ENCODE measurements at places on chromosomes 1 and 21.

DNA sequence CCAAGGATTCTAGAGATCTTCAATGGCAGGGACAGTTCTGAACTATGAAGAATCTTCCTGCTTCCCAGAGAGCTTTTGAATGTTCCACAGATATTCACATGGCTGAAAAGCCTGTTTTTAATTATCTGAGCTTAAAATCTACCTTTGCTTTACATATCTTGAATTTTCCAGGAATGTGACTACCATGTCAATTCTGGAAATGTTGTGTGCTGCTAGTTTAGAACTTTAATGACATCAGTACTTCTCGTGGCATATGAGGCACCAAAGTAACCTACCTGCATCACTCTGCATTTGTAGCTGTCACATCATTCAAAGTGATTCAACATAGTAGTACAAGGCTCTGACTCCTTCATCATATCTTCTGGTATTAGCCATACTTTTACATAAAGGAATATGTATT, 122.7 kb upstream of the NFIA start:
- DNase-seq: no peak

GRCh38 chr1:57192222-57192621, 226.4 kb upstream of the C8B start:
- no peak for DNase-seq

DNA sequence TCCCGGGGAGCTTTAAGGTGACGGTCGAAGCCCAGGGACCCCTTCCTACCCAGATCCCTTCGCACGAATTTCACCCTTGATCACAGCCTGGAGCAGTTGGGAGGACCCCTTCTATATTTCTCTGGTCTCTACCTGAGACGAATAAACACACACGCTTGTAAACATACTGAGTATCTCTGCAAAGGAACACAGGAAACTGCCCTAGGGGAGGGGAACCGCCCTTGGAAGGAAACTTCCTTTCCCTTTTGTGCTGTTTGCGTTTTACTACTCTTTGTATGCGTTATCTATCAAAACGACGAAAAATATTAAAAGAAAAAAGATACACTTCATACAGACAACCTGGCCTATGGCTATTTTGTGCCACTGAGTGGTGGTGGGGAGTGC, 750 bp downstream of the NECAP2 start:
- DNase-seq: no peak

DNA sequence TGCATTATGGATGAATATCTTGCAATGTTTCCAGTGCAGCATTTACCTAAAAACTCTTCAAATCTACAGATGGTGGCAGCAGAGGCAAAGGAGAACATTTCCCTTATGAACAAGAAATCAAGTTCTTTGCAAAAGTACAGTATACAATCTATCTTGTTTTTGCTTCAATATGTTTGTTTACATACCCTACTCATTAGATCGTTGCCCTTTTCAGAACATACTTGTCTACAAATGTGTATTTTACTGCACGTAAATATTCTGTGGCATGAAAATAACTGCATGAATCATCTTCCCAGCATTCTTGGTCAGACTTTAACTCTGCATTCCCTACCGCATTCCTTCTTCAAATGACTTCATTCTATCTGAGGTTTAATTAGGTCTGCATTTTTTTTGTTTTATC, 212.7 kb downstream of the ZP4 start:
- DNase-seq: no peak

DNA sequence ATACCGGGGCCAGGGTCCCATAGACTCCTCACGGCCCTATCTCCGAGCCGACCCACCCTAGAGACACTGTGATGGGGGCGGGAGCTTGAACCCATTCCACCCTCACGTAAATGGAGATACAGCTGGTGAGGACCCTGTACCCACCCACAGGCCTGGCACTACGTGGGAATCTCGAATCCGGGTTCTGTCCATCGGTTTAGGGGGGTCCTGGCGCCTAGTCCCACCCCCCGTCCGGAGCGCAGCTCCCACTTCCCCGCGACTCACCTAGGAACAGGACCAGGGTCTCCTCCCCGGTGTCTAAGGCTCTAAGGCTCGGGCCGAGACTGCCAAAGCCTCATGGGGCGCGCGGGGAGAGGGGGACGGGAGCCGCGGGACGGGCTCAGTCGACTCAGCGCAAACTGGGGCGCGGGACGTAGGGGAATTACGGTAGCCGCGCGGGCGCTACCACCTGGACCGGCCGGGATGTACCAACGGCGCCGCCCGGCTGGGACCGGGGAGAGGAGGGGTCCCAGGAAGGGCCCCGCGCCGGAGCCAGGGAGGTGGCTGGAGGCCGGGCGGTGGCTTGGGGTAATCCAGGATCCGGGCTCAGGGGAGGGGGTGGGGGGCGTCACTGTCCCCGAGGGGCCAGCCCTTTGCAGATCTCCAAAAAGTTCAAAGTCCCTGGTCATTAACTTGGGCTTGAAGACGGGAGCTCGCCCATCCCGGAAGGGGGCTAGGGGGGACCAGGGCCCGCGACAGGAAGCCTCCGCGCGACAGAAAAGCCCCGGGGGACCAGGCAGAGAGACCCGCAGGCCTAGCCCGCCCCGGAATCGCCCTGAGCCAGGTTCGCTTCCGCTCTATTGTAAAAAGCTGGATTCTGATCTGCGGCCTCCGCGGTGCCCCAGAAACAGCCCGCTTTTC, 1.0 kb downstream of the PLEKHG5 start:
- DNase-seq: peak; percentile 73

DNA sequence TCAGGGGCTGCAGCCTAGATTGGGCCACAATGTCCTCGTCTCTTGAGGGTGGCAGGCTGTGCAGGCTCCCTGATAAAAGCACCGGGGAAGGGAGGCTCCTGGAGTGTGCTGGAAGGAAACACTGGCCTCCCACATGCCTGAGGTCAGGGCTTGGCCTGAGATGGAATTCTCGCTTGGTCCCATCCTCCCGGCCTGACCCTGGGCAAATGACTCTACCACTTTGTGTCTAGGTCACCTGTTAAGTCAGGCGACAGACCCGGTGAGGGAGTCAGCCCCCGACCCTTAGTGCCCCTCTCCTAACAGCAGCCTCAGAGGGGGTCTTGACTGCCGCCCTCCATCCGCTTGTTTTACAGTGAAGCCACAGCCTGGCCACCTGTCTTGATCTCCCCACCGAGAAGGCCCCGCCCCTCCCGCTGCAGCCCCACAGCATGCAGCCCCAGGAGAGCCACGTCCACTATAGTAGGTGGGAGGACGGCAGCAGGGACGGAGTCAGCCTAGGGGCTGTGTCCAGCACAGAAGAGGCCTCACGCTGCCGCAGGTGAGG, 2.5 kb downstream of the SMIM1 start:
- no peak for DNase-seq

DNA sequence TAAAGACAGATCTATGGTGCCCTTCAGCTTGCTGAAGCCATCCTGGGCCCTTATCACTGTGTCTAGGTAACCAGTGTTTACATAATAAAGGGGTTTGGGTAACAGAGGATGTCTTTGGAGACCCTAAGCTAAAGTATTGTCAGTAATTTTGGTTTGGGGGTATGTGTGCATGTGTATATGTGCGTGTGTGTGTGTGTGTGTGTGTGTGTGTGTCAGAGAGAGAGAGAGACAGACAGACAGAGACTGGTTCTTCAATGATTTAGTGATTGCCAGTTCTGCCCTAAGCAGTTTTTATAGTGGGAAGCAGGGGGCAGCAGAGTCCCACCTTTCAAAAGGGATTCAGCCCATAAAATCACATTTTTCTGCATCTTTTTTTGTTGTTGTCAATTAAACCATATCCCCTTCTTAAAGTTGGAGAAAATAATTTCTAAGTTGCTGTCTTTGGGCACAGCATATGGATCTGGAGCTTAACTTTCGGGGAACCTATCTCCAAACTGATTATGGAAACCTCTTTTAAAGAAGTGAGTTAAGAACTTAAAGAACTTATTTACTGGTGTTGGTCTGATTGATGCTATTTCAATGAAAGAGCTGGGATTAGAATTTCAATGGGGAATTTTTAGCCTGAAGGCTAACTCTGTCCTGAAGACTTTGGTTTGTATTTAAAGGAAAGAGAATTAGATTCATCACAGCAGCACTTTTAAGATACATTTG, 51.1 kb downstream of the ZNF326 start:
- DNase-seq: peak; percentile 4

- DNase-seq: peak; percentile 56
Observed at GRCh38 chr1:92473781-92474495, 12.8 kb downstream of the GFI1 start.

DNA sequence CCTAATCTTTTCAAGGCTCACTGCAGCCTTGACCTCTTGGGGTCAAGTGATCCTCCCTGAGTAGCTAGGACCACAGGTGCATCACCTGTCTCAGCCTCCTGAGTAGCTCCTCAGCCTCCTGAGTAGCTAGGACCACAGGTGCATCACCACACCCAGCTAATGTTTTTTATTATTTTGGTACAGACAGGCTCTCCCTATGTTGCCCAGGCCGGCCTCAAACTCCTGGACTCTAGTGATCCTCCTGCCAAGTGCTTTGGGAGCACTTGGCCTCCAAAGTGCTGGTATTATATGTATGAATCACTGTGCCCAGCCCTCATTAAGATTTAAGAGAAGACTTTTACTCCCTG, 58.5 kb upstream of the S1PR1 start:
- DNase-seq: peak; percentile 31

GRCh38 chr1:219824338-219824737, 104.0 kb downstream of the SLC30A10 start:
- DNase-seq: no peak

DNA sequence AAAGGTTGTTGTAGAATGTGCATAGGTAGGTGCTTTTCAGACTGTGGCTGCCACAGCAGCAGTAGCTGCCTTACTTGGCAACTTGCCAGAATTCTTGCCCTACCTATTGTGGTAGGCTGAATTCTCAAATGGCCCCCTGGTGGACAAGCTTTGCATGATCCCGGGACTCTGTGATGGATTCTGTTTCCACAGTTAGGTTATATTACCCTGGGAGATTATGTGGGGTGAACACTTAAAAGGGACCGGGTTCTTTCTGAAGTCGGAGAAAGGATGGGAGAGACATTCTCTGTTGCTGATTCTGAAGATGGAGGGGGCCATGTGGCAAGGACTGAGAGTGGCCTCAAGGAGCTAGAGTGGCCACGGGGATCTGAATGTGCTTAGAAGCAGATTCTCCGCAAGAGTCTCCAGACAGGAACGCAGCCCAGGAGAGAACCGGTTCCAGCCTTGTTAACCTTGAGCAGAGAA, 32.1 kb upstream of the KCNE1 start:
- peak; percentile 52 for DNase-seq

DNA sequence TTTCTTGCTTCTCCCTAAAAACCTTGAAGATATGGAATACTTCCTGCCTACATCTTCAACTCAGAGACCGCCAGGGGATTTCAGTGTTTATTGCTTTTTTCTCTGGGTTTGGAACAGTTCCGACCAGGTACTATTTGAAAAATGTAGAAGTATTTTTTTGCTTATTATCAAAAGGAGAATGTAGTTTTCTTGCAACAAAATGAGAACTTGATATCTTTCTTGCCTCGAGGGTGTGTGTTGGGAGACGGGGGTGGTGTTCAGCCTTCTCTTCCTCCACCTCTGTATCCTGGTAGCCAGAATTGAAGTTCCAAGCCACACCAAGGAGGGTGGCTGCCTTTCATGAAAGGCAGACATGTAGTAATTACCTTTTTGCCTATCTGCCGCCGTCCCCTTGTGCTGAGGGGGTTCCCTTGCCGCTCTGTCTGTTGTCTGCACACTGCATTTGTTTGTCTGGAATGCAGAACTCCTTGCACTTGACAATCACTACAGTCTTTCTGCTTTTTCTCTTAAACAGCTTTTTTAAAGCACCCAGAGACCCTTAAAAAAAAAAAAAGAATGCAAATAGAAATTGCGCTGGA, 212.1 kb downstream of the PBX1 start:
- DNase-seq: no peak

DNA sequence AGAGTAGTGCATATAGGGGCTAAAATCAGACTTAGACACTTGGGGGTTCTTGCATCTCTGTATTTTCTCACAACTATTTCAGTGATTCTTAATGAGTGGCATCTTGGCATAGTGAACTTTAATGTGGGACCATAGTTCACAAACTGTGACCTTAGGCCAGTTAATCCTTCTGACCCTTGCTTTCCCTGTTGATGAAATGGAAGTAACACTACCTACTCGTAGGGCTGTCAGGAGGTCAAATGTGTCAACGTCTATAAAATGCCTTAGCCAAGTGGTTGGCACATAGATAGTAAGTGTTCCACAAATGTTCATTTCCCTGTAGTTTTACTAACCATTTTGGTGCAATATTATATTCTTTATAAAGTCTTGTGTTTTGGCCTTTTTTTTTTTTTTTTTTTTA, 49.4 kb downstream of the DYRK1A start:
- DNase-seq: no peak

DNA sequence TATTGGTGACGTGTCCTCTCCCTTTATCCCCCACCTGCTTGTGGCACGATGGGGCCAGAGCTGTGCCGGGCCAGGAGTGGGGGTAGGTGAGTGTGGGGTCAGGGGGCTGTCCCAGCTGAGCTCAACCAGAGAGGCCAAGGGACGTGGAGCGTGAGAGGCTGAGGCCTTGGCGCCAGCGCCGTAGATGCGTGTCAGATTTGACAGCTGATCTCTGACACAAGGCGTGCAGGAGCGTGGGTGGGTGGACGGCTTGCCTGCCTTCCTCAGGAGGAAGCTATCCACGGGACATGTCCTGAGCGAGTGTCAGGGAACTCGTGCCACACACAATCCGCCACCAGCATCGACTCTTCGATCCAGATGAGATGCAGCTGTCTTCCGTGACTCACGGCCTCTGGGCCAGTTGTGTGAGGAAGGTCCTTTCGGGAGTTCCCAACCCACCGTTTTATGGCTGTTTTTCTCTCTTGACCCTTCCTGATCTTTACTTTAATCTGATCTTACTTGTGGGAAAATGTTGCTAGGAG, 56.7 kb downstream of the SPSB1 start:
- DNase-seq: no peak

DNA sequence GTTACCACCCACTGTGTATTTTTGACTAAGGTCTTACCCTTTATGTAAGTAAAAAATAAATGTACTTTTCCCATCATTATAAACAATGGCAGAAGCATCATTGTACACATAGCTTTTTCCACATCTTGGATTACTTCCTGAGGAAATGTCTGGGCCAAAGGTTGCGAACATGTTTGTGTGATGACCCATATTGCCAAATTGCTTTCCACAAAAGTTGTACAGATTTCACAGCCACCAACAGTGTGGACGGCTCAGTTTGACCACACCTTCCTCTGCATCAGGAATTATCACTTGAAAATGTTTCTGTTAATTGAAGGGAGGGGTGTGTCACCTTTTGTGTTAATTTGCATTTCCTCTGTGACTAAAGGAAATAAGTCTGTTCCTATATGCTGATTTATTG, 25.7 kb downstream of the AKNAD1 start:
- no peak for DNase-seq

- no peak for DNase-seq
Observed at GRCh38 chr1:210624722-210625121, 296.0 kb downstream of the HHAT start.

DNA sequence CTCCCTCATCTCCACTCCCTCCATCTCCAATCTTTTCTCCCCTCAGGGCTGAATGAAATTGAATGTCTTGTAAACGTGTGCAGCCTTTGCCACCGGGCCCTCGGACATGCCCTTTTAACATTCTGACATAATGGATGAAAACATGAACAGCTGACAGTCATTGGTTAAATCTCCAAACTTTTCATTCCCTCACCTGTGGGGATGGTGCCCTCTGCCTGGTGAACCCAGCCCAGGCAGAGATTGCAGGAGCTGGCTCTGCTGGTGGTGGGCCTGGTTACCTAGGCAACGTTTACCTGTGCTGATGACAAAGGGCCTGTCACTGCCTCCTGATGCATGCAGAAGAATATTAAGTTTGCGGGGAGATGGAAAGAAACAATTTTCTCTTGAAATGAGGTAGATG, 21.3 kb downstream of the ST6GALNAC3 start:
- DNase-seq: no peak

GRCh38 chr1:220806408-220806807, 19.7 kb downstream of the MTARC1 start:
- DNase-seq: no peak
